ENCODE measurements at places on chromosomes 5 and 9.

GRCh38 chr5:139061274-139061673, 136.9 kb downstream of the SIL1 start:
- DNase-seq, result no peak

GRCh38 chr9:83932851-83933250, 11.6 kb upstream of the KIF27 start:
- DNase-seq, result no peak

DNA sequence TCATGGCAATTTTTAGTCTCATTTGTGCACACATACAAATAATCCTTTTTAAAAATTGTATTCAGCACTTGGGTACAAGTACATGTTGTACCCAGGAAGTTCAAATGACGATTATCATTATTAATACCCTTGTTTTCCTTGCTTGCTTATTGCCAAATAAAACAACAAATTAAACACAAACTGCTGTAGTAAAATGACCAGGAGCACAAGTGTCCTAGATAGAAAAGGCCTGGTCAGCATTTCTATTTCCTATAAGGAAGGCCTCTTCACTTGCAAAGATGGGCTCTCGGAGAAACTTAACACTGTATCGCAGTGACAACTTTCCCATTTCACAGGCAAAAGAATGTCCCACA, 34.7 kb upstream of the PLPP1 start:
- no peak for DNase-seq

GRCh38 chr9:110185806-110186205, 22.2 kb downstream of the C9orf152 start:
- DNase-seq, result no peak

GRCh38 chr9:86350006-86350760, 4.0 kb downstream of the TUT7 start:
- no peak for DNase-seq

- DNase-seq, result no peak
Measured at GRCh38 chr9:27157097-27157496, 48.1 kb downstream of the TEK start.

DNA sequence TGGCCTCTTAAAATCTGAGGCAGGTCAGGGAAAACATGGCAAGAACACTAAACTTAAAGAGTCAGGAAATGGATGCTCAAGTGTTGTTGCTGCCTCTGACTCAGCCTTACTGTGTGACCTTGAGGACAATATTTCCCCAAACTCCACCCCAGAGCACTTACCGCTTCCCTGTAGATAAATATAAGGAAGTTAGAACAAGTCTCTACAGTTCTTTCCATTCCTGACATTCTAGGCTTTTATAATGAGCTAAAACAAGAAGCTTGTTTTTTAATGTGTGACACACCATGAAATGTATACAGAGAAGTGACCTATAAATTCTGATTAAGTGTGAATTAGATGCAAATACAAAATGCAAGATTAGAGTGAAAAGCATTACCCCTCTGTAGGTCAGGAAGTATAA, 129.3 kb downstream of the GRIA1 start:
- DNase-seq, result no peak

DNA sequence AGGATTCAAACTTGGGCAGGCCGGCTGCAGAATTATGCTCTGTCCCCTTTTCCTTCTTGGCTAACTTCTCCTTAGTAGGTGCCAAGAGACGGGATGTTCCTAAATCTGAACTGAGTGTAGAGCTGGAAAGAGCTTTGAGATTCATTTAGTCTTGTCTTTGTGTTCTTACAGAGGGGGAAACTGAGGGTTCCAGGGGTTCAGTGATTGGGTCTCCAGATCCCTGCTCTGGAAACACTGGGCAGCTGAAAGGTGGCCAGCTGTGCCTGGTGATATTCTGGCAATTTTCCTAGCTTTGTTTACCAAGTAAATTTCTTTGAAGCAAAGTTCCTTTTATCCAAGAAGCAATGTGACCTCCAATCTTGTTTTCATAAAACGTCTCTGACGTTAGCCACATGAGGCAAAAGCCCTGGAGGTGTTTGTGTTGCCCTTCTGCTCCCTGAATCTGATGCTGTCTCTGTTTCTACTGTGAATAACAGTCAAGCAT, 288.7 kb downstream of the ZSWIM6 start:
- DNase-seq, result no peak
